Activated CD4-positive, alpha-beta memory T cell treated with anti-CD3 and anti-CD28 coated beads, Interleukin-2, amount 10 ng/mL, durations not matched to agents 7 days and 5 days (primary cell): ENCODE measurements at places on chromosomes 4 and X.

DNA sequence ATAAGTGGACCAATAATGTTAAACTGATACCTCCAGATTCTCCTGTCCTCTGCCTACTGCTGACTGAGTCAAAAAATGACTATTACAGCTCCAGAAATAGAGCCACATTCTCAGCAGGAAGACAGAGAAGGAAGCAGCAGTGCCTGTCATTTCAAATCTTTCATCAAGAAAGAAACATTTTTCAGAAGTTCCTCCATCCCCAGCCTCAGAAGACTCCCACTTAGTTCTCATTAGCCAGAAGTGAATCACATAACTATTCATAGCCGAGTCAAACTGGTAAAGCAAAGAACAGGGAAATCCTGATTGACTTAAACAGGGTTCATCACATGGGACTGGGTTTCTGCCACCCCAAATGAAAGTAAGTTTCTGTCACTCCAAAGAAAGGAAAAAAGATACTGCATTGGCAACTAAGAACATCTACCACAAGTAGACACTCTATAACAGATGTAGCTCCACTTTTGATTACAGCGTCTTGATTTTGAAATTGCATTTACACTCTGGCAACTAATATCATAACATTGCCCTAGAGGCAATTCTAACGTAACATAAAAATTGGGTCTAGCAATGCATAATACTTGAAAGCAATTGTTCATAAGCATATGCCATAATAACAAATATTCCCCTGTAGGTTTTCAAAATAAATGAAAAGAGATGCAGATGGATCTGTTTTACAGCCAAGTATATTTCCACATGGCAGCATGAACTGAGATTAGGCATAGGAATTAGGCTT lies 599.8 kb downstream of the GALNTL6 start:
- DNase-seq = no peak

GRCh38 chrX:136162827-136163570 lies 15.7 kb downstream of the FHL1 start:
- peak; percentile 49 for DNase-seq

DNA sequence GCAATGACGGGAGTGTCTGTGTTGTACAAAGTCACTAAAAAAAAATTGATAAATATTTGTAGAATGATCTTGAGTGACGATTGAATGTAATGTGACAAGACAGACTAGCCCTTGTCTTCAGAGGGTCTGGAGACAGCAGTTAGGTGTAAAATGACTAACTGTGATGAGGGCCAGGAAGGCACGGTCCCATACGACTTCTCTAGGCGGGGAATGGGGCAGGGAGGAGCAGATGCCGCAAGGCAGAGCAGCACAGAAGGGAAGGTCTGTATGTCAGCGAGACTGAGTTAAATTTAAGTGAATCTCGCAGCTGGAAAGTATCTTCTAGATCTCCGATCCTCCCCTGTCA lies 405 bp downstream of the CENPE start:
- DNase-seq = no peak

- DNase-seq = no peak
Observed at GRCh38 chr4:137238456-137239162, 293.7 kb downstream of the PCDH18 start.

DNA sequence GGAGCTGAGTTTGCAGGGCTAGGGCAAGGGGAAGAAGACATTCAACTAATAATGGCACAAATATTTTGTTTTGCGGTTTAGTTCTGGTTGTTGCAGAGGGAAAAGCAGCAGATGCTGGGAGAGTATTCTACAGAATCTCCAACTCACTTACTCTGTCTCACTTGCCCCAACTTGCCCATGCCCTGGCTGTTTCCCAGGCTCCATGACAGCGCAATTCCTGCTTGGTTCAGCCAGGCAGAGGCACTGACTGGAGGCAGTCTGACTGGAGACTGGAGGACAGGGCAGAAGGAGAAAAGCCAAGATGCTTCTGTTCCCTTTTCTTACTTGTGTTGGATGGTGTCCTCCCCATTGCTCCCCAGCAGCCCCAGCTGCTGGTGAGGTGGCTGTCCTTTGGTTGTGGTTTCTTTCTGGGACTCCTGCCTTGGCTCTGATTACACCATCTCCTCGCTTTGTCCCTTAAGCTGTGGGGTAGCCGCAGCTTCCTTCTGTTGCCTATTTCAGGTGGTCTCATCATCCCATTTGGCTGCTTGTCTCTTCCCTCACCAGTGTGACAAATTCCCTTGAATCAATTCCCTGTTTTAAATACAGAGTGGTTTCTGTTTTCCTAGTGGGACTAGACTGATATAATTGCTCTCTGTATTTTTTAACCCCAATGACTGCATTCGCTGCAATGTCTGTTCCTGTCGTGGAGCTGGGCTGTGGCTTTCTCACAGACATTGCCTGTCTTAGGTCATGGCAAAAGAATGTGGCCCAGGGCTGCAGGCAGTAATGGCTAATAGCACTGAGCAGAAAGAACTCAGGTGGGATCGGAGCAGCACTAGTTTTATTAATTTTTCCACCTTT lies 24.2 kb upstream of the RASL11B start:
- DNase-seq = no peak

- DNase-seq = no peak
Observed at GRCh38 chrX:17768997-17769396, 31.7 kb downstream of the SCML1 start.

DNA sequence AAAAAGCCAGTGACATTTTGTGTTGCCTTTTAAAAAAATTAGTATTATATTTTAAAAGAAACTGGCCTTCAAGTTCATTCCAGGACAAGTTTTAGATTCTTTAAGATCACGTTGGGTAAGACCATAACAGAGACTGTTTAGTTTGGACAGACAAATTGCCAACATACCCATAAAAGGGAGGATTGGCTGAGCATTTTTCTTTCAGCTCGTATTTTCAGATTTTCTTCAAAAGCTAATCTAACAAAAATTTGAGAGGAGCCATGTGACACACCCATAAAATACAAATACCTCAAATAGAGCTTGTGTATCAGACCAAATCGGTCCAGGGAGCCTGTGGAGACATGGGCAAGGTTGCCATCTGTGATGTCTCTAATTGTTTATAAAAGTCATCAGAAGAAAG lies 74.6 kb upstream of the C1QTNF7 start:
- DNase-seq = no peak

GRCh38 chrX:107567370-107567769 lies 60.9 kb upstream of the PRPS1 start:
- no peak for DNase-seq

- no peak for DNase-seq
Observed at GRCh38 chr4:79341893-79342653, 16.2 kb upstream of the NAA11 start.

DNA sequence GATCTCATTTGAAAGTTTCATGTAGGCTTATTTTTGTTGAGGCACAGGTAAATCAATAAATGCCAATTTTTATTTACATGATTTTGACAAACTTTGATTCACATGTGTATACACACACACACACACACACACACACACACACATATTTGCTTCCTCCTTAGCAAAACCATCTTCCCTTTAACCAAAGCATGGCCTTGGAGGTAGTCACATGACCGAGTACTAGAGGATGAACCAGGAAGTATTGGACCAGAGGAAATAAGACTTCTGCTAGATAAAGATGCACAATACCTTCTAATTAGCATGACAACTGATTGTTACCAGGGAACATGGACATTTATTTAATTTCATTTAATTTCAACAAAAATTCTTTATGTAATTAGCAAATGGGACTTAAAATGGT lies 23.4 kb upstream of the CFAP299 start:
- no peak for DNase-seq

DNA sequence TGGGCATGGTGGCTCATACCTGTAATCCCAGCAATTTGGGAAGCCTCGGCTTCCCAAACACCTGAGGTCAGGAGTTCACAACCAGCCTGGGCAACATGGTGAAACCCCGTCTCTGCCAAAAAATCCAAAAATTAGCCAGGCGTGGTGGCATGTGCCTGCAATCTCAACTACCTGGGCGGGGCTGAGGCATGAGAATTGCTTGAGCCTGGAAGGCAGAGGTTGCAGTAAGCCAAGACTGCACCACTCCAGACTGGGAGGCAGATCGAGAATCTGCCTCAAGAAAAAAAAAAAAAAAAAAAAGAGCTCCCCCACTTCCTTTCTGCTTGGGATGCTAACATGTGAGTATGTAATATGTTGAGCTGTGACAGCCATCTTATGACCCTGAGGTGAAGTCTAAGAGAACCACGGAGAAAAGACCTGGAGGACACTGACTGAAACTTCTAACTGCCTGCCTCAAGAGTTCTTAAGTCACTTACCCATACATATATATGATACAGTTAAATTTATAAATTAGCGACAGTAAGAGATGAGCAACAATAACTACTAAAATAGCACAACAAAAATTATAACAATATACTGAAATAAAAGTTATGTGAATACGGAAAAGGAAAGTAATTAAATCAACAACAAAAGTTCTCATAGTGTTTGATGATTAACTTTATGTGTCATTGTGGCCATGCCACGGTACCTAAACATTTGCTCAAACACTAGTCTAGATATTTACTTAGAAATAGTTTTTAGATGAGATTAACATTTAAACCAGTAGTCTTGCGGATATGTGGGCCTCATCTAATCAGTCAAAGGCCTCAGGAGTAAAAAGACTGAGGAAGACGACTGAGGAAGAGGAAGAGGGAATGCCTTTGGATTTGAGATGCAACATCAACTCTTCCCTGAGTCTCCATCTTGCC lies 178.3 kb downstream of the OPHN1 start:
- DNase-seq = no peak

GRCh38 chr4:80043541-80043940 lies 29.5 kb downstream of the ANTXR2 start:
- no peak for DNase-seq

DNA sequence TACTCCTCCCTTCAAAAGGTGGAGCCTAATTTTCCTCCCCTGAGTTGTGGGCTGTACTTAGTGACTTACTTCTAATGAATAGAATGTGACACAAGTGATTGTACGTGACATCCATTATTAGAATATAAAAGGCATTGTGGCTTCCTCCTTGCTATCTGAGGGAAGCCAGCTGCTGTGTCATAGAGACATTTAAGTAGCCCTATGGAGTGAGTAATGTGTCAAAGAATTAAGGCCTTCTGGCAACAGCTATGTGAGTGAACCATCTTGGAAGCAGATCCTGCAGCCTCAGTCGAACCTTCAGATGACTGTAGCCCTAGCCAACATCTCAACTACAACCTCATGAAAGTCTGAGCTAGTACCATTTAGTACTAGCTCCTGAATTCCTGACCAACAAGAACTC lies 76.1 kb downstream of the BCOR start:
- no peak for DNase-seq

- peak; percentile 32 for DNase-seq
Observed at GRCh38 chr4:6925357-6925836, 15.8 kb downstream of the TBC1D14 start.

DNA sequence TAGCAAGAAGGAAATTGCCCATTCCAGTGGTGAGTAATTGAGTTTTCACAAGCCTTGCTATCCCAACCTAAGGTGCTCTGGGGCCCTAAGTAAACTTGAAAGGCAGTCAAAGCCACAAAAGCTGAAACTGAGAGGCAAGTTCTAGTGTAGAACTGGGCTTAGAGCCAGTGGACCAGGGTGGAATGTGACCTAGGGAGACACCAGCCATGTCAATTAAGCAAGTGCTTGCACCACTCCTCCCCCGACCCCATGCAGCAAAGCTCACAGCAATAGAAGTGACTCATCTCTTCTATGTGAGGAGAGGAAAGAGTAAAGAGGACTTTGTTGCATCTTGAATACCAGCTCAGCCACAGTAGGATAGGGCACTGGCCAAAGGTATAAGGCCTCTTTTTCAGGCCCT lies 486.1 kb upstream of the POU3F4 start:
- no peak for DNase-seq

GRCh38 chr4:20832826-20833225 lies 132.6 kb downstream of the PACRGL start:
- DNase-seq = no peak

- DNase-seq = no peak
Observed at GRCh38 chr4:73588613-73589012, 31.6 kb downstream of the RASSF6 start.

- DNase-seq = no peak
Observed at GRCh38 chrX:107760304-107761077, 15.1 kb downstream of the TSC22D3 start.

DNA sequence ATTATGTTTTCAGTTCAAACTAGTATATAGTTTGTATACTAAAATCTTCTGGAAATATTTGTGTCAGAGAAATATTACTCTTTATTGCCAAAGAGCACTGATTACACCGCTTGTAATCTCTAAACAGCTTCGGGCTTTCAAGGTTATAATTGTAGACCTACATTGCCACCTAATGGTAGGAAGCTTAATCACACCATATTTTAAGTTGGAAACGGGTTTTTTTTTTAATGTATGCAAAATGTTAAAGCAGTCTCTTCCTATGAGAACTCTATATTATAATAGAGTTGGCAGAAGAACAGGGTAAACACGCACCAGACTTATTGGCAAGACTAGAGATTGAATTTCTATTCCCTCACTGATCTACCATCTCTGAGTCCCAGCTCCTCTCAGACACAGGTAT lies 19.5 kb upstream of the NFXL1 start:
- no peak for DNase-seq
